SK-N-SH (cell line): ENCODE measurements at places on chromosomes 16 and 17. TPM values are rescaled to one million over a fixed set of nuclear protein-coding genes. Genes with fewer than 3 reads are reported as not detected.

DNA sequence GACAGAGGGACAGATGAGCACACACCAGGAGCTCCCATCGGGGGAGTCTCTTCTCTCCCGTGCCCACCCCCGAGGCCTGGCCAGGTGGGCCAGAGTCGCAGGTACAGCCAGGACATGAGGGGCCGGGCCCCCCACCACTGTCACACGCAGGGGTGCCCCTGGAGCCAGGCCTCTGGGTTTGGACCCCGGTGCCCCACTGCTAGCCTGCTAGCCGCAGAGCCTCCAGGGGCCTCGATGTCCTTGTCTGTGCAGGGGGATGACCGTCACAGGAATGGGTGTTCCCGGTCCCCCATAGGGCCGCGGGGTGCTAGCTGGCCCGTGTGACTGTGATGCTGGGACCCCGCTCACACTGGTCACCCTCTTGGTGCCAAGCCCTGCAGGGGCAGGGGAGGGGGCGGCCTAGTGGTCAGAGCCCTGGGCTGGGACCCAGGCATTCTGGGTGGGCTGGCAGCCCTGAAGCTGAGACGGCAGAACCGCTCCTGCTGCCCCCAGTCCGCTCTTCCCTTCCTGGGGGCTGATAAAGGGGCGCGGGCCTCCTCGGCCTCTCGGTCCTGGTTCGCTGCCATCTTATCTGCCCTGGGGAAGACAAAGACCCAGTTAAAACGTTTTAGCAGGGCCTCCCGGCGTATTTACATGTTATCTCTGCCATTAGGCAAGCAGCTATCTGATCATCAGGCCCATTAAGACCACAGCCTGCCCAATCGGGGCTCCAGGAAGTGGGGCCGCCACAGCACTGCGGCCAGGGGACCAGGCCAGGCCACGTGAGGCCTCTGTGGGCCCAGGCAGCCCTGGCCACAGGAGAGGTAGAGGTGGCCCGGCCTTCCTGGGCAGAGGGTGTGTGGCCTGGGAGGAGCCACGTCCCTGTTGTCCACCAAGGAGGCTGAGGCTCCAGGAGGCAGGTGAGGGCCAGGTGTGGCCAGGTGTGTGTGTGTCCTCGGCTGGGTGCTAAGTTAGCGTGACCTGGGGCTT, 57.2 kb upstream of the ZC3H18 start:
- no peaks in the 10 kb centered on the region for H3K4me1 ChIP-seq
- peak overlapping the region; percentile 93 for H3K27ac ChIP-seq
- peak; percentile 96 for DNase-seq
- H3K36me3 ChIP-seq = no peaks in the 10 kb centered on the region; the same call in 1 of the 2 replicates

- peaks cover 22% of the 10 kb centered on the region for H3K4me1 ChIP-seq
- H3K27ac ChIP-seq = peak overlapping the region; percentile 77
- H3K36me3 ChIP-seq = peaks cover 24% of the 10 kb centered on the region
- DNase-seq = peak; percentile 57
- peak overlapping the region; percentile 5; the same call in 1 of the 2 replicates for H3K4me3 ChIP-seq
- H3K27me3 ChIP-seq = no peaks in the 10 kb centered on the region
These were observed 95.1 kb downstream of the ZFHX3 start for GRCh38 chr16:72952811-72953271.

- peaks cover 4% of the 10 kb centered on the region; the same call in 1 of the 2 replicates for H3K4me1 ChIP-seq
- DNase-seq = no peak
- no peaks in the 10 kb centered on the region for H3K36me3 ChIP-seq
- H3K27ac ChIP-seq = no peak overlapping the region
- H3K27me3 ChIP-seq = no peaks in the 10 kb centered on the region
These were observed 6.6 kb downstream of the PTX4 start for GRCh38 chr16:1481906-1482835.

GRCh38 chr17:57623620-57624019, 121.5 kb downstream of the CCDC182 start:
- peak; percentile 83 for DNase-seq
- H3K27ac ChIP-seq = peak overlapping the region; percentile 87
- peaks cover 86% of the 10 kb centered on the region for H3K4me1 ChIP-seq
- peaks cover 2% of the 10 kb centered on the region; the same call in 1 of the 2 replicates for H3K36me3 ChIP-seq
- no peaks in the 10 kb centered on the region for H3K27me3 ChIP-seq

DNA sequence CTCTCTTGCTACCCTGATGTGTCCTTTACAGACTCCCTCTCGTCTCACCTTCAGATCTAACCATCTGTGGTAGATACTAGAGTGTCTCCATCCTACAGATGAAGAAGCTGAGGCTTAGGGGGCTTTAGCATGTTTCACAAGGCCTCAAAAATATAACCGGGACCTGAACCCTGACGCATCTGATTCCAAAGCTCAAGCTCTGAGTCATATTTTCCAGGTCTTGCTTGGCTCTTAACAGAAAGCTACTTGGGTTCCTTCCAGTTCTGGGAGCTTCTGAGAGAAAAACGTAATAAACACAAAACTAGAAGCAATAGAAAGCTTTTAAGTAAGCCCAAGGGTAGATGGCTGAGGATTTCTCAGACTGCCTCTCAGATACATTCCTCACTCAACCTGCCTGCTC, 224.3 kb upstream of the EEF2KMT start:
- no peaks in the 10 kb centered on the region for H3K36me3 ChIP-seq
- no peaks in the 10 kb centered on the region for H3K4me1 ChIP-seq
- H3K4me3 ChIP-seq = no peak overlapping the region
- no peak for DNase-seq
- no peak overlapping the region for H3K27ac ChIP-seq

DNA sequence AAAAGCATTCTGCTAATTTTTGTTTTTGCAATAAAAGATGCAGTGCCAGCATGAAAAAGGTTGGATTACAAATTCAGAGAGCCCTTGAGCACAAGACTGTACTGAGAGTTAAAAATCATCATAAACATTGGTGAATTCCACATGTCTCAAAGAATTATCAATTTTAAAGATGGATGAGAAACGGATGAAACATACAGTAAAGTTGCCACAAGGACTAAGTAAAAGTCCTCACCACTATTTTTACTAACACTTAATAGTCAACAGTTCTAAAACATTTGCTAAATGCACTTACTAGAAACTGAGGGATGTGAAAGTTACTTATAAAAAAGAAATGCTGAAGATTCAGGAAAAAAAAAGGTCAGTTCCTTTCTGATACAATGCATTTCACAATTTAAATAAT, 25.8 kb upstream of the NACA2 start:
- no peak overlapping the region for H3K4me3 ChIP-seq
- no peaks in the 10 kb centered on the region; the same call in none of the 2 replicates for H3K4me1 ChIP-seq
- no peak for DNase-seq
- H3K36me3 ChIP-seq = no peaks in the 10 kb centered on the region
- H3K27ac ChIP-seq = no peak overlapping the region
- H3K27me3 ChIP-seq = no peaks in the 10 kb centered on the region

DNA sequence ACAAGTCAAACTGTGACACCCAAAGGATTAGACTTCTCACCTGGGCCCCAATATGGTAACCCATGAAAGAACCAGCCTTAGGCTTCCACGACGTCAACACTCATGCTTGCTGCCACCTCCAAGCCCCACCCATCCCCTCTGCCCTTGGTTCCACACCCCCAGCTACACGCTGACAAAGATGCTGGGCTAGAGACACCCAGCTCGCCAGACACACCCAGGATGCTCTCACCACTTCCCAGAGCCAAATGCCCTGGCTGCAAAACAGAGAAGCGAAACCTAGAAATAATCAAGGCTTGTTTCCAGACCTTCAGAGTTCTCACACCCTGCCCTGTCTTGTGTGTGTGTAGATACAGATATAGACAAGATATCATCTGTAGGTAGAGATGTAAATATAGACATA, 26.0 kb upstream of the ADCY9 start:
- DNase-seq = no peak
- no peak overlapping the region for H3K4me3 ChIP-seq
- H3K27me3 ChIP-seq = no peaks in the 10 kb centered on the region
- no peak overlapping the region for H3K27ac ChIP-seq
- no peaks in the 10 kb centered on the region for H3K4me1 ChIP-seq

GRCh38 chr17:17541640-17542001, 45.4 kb upstream of the RASD1 start:
- H3K4me1 ChIP-seq = no peaks in the 10 kb centered on the region
- H3K27me3 ChIP-seq = no peaks in the 10 kb centered on the region
- H3K27ac ChIP-seq = peak overlapping the region; percentile 86
- H3K36me3 ChIP-seq = no peaks in the 10 kb centered on the region

GRCh38 chr16:48556243-48556912, 53.6 kb downstream of the N4BP1 start:
- H3K4me1 ChIP-seq = peaks cover 21% of the 10 kb centered on the region
- no peaks in the 10 kb centered on the region for H3K27me3 ChIP-seq
- peaks cover 26% of the 10 kb centered on the region for H3K36me3 ChIP-seq
- no peak overlapping the region for H3K4me3 ChIP-seq

DNA sequence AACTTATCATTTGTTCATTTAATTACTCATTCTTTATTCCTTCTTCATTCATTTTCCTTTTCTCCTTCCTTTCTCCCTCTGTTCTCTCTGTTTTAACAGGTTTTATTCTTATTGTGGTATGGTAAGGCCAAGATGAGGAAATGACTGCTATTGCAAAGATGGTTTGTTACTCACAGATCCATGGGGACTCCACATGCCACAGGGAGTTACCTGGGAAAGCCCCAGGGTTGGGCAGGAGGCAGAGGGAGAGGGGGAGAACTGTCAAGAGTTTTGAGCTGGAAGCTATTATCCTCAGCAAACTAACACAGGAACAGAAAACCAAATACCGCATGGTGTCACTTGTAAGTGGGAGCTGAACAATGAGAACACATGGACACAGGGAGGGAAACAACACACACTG, 453.3 kb downstream of the WWOX start:
- H3K4me1 ChIP-seq = no peaks in the 10 kb centered on the region
- no peaks in the 10 kb centered on the region for H3K27me3 ChIP-seq
- no peak overlapping the region for H3K27ac ChIP-seq
- DNase-seq = no peak
- no peaks in the 10 kb centered on the region for H3K36me3 ChIP-seq

GRCh38 chr17:31085563-31085962, 9.2 kb upstream of the NF1 start:
- H3K4me1 ChIP-seq = no peaks in the 10 kb centered on the region
- no peak for DNase-seq
- H3K27me3 ChIP-seq = no peaks in the 10 kb centered on the region
- no peak overlapping the region for H3K4me3 ChIP-seq
- H3K27ac ChIP-seq = no peak overlapping the region

DNA sequence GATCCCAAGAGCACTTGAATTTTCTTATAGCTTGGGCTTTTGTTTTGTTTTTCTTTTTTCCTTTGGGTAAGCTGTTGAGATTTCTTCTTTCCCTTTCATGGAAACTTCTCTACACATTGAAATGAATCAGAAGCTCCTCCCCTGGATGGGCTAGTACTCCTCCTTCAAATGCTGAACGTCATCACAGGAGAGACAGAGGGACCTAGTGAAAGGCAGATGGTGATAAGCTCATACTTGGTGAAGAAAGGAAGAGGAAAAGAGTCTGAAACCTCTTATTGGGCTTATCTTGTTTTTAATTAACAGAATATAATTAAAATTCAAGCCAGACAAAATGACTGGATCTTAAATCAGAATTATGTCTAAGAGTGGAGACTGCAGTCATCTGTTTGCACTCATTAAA, 147.3 kb downstream of the SNX11 start:
- no peaks in the 10 kb centered on the region for H3K36me3 ChIP-seq
- peaks cover 67% of the 10 kb centered on the region for H3K27me3 ChIP-seq
- H3K4me1 ChIP-seq = no peaks in the 10 kb centered on the region
- DNase-seq = no peak
- no peak overlapping the region for H3K27ac ChIP-seq

GRCh38 chr17:35252651-35253050, 9.8 kb downstream of the SLFN5 start:
- H3K36me3 ChIP-seq = no peaks in the 10 kb centered on the region
- no peak for DNase-seq
- H3K4me3 ChIP-seq = no peak overlapping the region
- H3K27ac ChIP-seq = no peak overlapping the region

- no peaks in the 10 kb centered on the region for H3K36me3 ChIP-seq
- H3K27ac ChIP-seq = no peak overlapping the region
- H3K27me3 ChIP-seq = no peaks in the 10 kb centered on the region; the same call in 1 of the 2 replicates
- peak overlapping the region; percentile 20; the same call in 1 of the 2 replicates for H3K4me3 ChIP-seq
These were observed 139.4 kb upstream of the ERCC4 start for GRCh38 chr16:13780406-13781168.

DNA sequence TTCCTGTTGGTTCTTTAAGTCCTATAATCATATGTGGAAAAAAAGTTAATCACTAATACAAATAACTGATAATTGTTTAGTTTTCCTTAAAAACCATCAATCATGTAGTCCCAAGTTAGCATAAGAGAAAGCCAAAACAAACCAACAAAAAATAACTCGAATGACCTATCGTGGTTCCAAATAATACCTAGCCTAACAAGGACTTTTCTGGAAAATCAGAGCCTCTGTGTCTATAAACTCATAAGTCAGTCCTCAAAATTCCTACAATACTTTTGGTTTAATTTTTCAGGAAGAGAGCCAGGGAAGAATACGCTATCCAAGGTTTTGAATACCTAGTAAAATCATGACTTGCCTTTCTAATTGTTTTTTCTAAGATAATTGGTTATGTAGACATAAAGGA, 975.3 kb upstream of the SOX9 start:
- no peak overlapping the region for H3K4me3 ChIP-seq
- no peaks in the 10 kb centered on the region for H3K27me3 ChIP-seq
- no peaks in the 10 kb centered on the region for H3K36me3 ChIP-seq
- H3K27ac ChIP-seq = no peak overlapping the region
- DNase-seq = no peak

GRCh38 chr17:75856062-75856756, 1.1 kb upstream of the WBP2 start:
- DNase-seq = no peak
- H3K36me3 ChIP-seq = peaks cover 3% of the 10 kb centered on the region; the same call in 1 of the 2 replicates
- H3K27ac ChIP-seq = peak overlapping the region; percentile 88

DNA sequence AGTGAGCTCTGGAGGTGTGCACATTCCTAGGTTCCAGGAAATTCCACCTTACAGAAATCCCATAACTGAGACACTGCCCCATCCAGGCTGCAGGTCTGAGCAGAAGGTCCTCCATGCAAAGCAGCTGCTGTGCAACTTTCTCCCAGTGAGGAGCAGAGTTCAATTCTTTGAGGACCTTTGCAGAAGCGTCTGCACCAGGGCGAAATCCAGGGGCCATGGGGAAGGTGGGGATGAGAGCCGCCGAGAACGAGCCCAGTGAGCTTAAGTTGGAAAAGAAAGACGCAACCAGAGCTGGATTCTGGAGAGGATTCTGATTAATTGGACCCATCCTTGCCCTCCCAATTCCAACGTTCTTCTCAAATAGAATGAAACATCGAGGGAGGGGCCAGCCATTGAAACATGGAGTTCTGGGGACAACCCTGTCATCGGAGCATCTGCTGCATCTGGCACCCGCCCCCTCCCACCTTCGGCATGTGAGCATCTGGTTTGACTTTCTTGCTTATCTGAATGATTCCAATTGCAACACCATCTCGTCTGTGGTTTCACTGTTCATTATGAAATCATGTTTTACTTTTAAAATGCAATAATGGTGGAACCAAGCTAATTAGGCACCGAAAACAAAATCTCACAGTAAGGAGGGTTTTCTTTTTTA, 190.6 kb upstream of the FOXF1 start:
- no peaks in the 10 kb centered on the region for H3K4me1 ChIP-seq
- H3K27ac ChIP-seq = no peak overlapping the region
- no peak for DNase-seq
- H3K4me3 ChIP-seq = no peak overlapping the region
- peaks cover 59% of the 10 kb centered on the region for H3K27me3 ChIP-seq

The C16orf74 gene
- 15.9 and 27.2 TPM in 2 replicates for polyA plus RNA-seq

The KRTAP1-1 gene
- not detected in 2 replicates for polyA plus RNA-seq

The NUTF2 gene
- 287 and 449 TPM in 2 replicates for polyA plus RNA-seq

The USP6 gene
- polyA plus RNA-seq = not detected in 2 replicates

The KRTAP4-4 gene
- not detected in 2 replicates for polyA plus RNA-seq

The EXOC7 gene
- polyA plus RNA-seq = 129 and 167 TPM in 2 replicates

The RAB37 gene
- 0.13 and 0.25 TPM in 2 replicates for polyA plus RNA-seq
